ENCODE measurements at places on chromosomes 7 and 10.
A peak's percentile ranks its signal among the peaks of the same experiment; 100 is the strongest.

- DNase-seq: no peak
Observed at GRCh38 chr7:47540387-47541350, 41.2 kb downstream of the TNS3 start.

DNA sequence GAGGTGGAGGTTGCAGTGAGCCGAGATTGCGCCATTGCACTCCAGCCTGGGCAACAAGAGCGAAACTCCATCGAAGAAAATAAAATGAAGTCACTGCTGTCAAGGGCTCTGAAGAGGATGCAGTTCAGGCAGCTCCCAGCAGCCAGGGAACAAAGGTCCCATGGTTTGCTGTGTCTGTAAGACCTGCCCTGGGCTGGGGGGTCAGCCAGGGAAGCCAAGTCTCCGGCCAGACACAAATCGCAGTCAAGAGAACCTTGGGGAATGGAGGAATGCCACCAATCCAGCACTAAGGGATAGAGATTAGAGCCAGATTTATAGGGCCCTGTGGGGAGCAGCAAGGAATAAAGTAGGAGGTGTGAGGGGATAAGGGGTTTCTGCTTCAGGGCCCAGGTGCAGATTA, 28.9 kb upstream of the VSIR start:
- DNase-seq: no peak

DNA sequence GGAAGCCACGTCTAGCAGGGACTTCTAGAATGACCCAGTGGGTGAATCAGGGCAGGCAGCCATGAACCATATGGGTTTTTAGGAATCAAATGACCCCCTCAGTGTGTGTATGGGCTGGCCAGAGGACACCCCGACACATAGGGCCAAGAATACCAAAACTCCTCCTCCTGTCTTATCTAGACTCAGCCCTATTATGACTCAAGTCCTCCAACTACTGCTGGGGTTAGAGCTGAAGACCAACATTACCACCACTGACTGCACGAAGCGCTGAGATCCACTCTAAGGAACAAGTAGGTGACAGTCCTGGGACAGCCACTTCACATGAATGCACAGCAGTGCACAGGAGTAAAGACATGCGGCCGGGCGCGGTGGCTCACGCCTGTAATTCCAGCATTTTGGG, 11.5 kb upstream of the SVOPL start:
- DNase-seq: no peak

- DNase-seq: no peak
Observed at GRCh38 chr10:95501203-95502094, 59.7 kb downstream of the SORBS1 start.

- no peak for DNase-seq
Observed at GRCh38 chr7:7321681-7322080, 139.3 kb downstream of the C1GALT1 start.

DNA sequence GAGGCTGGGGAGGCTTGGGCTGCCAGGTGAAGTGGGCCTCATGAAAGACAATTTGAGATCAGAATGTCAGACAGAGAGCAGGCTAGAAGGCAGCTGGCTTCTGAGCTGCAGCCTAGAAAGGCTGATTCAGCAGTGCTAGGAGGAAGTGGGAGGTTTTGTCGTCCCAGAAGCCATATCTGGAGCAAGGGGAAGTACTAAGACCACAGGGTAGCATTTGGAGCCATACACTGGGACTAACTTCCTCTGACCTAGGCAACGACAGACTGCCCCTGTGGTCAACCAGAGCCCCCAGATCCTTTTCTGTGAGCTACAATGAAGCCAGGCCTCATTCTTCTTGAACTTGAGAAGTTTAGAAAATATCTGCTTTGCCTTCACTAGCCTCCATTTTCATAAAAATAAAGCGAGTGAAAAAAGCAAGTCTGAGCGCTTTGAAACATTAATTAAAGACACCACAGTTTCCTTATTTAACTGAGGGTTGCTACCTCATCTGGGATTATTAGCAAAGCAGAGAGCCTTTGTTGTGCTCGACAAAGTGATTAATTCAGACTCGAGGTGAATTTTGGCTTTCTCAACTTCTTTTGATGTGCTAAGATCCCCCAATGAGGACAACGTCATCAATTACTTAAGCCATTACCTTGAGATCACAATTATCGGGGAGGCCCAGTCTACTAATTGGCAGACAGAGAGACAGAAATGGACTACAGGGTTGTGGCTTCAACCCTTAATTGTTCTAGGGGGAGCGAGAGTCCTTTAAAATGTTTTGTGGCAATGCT, 26.6 kb downstream of the TBXAS1 start:
- no peak for DNase-seq

GRCh38 chr10:96292971-96293920, 11.0 kb upstream of the DNTT start:
- DNase-seq: no peak

GRCh38 chr7:44977304-44977958, 1.4 kb downstream of the MYO1G start:
- no peak for DNase-seq

- DNase-seq: no peak
Observed at GRCh38 chr7:3598854-3599253, 297.8 kb downstream of the SDK1 start.

- no peak for DNase-seq
Observed at GRCh38 chr7:51234139-51234538, 82.5 kb downstream of the COBL start.

DNA sequence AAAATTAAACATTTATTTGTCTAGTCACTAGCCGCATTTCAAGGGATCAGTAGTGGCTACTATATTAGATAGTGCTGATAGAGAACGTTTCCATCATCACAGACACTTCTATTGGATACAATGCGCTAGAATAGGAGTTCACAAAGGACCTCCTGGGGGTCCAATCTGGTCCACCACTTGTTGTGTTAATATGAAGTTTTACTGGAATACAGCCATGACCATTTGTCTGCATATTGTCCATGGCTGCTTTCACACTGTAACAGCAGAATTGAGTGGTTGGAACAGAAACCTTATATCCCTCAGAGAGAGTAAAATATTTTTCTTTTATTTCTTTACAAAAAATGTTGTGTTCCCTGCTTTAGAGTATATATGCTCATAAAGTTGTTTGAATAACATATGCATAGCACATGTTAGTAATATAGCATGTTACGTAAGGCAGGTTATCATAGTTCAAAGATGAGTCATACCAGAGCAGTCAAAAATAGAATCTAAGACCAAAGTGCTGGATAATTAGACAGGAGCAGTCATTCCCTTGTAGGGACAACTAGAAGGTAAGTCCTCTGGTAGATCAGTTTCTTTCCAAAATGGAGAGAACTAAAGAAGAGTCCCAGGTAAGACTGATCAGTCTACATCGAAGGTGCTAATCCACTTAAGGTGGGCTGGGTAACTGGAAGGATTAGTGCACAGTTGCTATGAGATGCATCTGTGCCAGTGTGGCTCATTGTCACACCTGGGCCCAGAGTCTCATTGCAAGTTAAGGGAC, 14.9 kb downstream of the BZW2 start:
- DNase-seq: no peak

DNA sequence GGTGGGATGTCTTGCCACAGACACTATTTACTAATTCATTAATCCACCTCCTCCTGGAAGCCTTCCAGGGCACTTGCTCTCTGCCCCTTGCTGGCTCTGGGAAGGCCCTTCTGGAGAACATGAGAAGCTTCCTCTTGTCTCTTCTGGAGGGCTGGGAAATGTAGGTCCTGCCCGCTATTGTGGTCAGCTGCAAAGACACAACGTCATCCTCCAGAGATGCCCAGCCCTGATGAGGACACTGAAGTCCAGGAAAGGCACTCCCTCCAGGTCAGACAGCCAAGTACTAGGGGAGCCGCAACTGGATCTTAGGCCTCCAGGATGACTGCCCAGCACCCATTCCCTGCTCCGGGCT, 9.6 kb upstream of the TACR2 start:
- DNase-seq: no peak

DNA sequence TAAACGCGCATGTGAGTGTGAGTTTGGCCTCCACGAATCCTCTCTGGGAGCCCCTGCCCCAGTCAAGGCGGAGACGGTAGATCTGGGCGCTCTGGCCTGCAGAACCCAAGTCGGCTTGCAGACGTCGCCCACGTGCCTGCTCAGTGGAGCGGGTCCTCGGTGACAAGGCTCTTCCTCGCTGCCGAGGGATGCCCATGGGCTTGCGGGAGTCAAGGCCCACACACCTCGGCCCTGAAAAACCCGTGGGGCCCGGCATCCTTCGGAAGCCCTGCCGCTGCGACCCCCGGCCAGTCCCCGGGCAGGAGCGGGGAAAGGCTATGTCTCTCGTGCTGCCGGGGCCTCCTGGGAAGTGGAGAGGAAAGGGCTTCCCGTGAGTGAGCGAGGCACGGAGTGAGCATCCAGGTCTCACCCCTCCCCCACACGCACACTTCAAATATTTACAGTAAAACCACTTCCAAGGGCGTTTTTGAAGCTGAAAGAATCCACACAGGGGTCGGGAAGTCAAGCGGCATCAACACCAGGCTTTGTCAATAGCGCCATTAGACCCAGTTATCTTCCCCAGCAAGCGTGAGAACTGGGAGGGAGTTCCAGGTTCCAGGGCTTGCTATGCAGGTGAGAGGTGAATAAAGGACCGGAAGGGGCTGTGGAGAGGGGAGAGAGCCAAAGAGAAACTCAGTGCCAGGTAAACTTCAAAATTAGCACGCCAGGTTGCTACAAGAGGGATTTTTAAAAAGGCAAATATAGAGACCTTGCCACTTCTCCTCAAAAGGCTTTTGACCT, 1.1 kb upstream of the MNX1 start:
- no peak for DNase-seq

DNA sequence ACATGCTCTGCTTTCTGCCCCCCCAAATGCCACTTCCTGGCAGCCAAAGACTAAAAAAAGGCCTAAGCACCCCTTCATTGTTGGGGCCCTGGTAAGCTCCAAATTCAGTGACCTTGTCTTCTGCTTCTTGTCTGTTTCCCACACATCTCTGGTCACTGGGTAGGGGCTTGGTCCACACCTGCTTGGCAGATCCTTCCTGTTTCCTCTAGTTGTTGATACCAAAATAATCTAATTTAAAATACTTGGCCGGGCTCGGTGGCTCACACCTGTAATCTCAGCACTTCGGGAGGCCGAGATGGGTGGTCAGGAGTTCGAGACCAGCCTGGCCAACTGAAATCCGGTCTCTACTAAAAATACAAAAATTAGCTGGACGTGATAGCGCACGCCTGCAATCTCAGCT, 130.6 kb downstream of the CAMK1D start:
- DNase-seq: no peak

DNA sequence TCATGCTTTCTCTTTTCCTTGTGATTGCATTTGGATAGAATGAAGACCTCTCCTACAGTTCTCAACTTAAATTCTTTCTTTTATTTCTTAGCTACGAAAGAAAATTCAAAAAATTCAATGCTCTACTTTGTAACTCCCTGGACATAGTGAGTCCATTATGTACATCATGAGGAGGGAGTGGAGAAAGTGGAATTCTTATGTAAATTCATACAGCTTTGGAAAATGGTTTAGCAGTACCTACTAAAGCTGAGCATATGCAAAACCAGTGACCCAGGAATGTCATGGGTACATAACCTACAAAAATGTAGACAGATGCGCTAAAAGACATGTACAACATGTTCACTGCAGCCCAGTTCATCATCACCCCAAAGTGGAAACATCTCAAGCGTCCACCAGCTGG, 8.8 kb upstream of the PRKCQ start:
- DNase-seq: no peak

- DNase-seq: no peak
Observed at GRCh38 chr10:117131376-117132327, 6.4 kb downstream of the VAX1 start.

- DNase-seq: no peak
Observed at GRCh38 chr10:46306516-46307184, 19.9 kb downstream of the ANTXRL start.

- peak; percentile 73 for DNase-seq
Observed at GRCh38 chr10:95542330-95542729, 18.8 kb downstream of the SORBS1 start.

DNA sequence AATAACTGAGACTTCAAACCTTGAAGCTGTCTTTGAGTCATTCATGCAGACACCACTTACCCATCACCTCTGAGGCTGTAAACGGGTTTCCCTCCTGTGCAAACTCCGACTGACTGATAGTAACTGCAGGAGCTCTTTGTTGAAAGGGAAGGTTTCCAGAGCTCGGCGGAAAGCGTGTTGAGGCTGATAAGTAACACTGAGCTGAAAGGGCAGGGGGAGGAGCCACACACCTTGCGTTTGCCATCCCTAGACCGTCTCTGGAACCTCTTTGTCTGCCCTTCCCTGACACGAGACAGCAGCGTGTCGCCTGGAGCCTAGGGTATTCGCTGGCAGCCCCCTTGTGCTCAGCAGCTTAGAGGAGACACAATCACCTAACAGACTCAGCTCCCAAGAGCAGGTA, 134.0 kb downstream of the PAXIP1 start:
- DNase-seq: no peak

DNA sequence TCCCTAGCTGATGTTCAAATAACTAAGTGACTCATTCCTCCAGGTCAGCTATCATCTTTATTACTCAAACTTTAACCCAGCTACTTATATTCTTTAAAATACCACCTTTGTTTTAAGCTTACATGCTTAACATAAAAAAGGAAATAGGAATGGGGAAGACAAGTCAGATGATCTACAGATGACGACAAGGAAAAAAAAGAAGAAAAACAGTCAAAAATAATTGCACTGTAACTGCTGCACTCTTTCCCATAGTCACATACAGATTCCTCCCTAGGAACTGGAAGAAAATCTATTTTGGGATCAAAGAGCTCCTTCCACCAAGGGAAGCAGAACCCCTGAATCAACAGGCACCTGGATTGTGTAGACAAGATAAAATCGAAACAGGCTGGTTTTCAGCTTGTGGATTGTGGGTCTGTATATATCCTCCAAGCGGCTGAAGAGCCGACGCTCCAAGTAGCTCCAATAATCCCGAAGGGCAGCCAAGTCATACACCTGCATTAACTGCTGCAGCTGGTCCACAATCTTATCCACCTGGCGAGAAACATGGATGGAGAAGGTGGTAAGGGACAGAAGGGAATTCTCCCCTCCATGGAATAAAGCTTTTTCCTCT, 2.0 kb downstream of the WDR91 start:
- no peak for DNase-seq

DNA sequence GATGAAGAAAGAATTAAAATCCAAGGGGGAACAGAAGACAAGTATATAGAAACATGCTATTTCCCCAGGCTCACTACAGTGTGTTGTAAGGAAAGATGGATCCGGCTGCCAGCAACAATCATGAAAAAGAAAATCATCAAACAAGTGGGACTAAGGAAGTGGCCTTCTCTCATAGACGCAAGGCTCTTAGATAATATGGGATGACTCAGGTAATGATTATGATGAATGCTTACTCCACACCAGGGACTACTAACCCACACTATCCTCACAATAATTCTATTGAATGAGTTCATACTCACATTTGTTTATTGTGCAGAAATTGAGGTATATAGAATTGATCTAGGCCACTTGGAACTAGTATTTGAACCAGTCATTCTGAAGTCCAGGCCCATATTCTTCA, 111.2 kb upstream of the BET1 start:
- peak; percentile 24 for DNase-seq

- no peak for DNase-seq
Observed at GRCh38 chr10:64733980-64734379, 1212.8 kb downstream of the REEP3 start.

GRCh38 chr7:25546306-25546705, 318.0 kb upstream of the NPVF start:
- DNase-seq: no peak

- DNase-seq: no peak
Observed at GRCh38 chr10:30527623-30528428, 93.8 kb downstream of the MAP3K8 start.

- DNase-seq: no peak
Observed at GRCh38 chr7:38178695-38179344, 775 bp downstream of the STARD3NL start.

- DNase-seq: no peak
Observed at GRCh38 chr10:85607043-85607695, 759.4 kb downstream of the GRID1 start.

GRCh38 chr7:4241791-4242190, 440.3 kb upstream of the FOXK1 start:
- no peak for DNase-seq
